HCT116 (cell line): ENCODE measurements at places on chromosomes 5 and 9. TPM values are rescaled to one million over a fixed set of nuclear protein-coding genes. Genes with fewer than 3 reads are reported as not detected.

LHX6 gene
- total RNA-seq: 4.1 TPM

DNA sequence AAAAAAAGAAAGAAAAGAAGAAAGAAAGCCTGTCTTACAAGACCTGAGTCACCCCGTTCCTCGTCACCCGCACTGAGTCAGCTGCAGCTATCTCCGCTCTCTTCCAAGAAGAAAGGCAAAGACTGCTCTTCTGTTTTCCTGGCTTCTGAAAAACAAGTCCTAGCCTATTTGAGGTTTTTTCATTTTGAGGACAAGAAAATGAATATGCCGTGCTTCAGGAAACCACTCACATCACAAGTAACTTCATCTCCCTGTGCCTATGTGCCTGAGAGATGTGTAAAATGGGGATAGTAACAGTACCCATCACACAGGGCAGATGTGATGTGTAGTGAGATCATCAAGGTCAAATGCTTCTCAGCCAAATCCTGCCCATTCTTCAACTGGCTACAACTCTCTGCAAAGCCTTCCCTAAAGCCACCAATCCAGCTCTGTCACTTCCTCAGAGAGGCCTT is 78.4 kb downstream of the GLDC start:
- H3K27ac ChIP-seq: peak overlapping the region; percentile 93
- no peaks in the 10 kb centered on the region for H3K27me3 ChIP-seq
- peaks cover 56% of the 10 kb centered on the region for H3K4me1 ChIP-seq
- peak; percentile 92 for DNase-seq
- H3K36me3 ChIP-seq: no peaks in the 10 kb centered on the region

DNA sequence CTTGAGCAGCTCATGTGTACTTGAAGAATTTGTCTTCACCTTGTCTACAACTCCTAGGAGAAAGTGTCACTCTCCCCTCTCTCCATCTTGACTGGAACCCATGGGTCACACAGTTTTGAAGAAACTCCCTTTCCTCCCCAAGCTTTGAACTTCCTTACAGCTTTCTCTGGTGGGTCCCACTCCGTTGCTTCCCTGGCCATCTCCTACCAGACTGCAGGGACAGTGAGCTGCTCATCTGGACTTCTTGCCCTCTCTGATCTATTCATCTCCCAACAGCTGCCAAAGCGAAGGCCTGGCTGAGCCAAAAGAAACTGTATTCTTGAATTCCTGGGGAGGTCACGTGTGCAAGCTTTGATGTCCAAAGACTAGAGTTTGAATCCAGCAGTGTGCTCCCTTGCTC is 22.7 kb upstream of the CXCL14 start:
- H3K36me3 ChIP-seq: no peaks in the 10 kb centered on the region
- peaks cover 18% of the 10 kb centered on the region for H3K27me3 ChIP-seq
- no peak overlapping the region for H3K27ac ChIP-seq
- no peak overlapping the region for H3K4me3 ChIP-seq
- H3K4me1 ChIP-seq: no peaks in the 10 kb centered on the region

- H3K27me3 ChIP-seq: no peaks in the 10 kb centered on the region
- H3K36me3 ChIP-seq: no peaks in the 10 kb centered on the region
- DNase-seq: peak; percentile 16
Measured at GRCh38 chr5:170173227-170173626, 59.6 kb upstream of the C5orf58 start.

DNA sequence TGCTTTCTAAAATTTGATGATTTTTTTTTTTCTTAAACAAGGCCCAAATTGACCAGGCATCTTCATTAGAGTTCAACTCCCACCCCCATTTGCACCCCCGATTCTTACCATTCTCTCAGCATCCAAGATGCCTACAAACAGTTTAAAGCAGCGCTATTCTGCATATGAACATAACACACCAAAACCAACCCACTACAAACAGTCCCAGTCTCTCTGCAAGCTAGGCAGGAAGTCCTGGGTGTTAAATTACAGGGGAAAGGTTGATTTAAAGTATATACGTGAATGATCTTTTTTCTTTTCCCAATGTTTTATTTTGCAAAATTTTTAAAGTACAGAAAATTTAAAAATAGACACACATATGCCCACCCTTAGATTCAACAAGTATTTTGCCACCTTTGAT is 127.0 kb downstream of the ADAMTS12 start:
- no peak overlapping the region for H3K27ac ChIP-seq
- no peak overlapping the region for H3K4me3 ChIP-seq
- DNase-seq: no peak
- H3K36me3 ChIP-seq: no peaks in the 10 kb centered on the region
- H3K27me3 ChIP-seq: peaks cover 42% of the 10 kb centered on the region

NTMT1 gene
- 84.8 TPM for total RNA-seq

UNC5A gene
- 10.1 TPM for total RNA-seq

DNA sequence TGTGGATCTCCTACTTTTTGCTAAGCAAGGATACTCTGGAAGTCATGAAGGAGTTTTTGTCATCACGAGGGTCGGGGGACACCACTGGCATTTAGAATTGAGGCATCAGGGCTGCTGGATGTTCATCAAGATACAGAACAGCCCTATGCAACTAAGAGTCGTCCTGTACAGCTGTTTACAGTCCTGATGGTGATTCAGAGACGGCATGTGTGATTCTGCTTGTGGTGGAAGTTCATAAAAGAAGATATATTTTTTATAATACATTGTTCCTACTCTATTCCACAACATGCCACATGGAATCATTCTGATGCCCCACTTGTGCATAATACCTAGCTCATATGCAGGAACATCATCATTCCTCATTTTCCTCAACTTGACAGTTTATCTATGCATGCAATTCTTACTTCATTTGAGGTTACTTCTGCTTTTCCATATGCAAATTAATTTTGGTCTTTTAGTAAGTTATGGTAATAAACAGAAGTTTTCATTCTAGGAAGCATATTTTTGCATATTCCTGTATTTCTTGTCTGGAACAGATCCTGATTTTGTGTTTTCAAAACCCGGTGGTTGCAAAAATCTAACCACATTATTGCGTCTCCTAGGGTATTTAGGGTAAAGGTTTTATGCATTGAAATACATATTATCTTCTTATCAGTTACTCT is 155.2 kb downstream of the ARHGEF28 start:
- H3K4me1 ChIP-seq: no peaks in the 10 kb centered on the region
- H3K36me3 ChIP-seq: no peaks in the 10 kb centered on the region
- no peaks in the 10 kb centered on the region for H3K27me3 ChIP-seq
- no peak overlapping the region for H3K4me3 ChIP-seq
- DNase-seq: no peak

GRM6 gene
- total RNA-seq: not detected

GRCh38 chr9:16869131-16869881 is 1.2 kb downstream of the BNC2 start:
- no peak for DNase-seq
- H3K4me3 ChIP-seq: no peak overlapping the region
- no peaks in the 10 kb centered on the region for H3K36me3 ChIP-seq
- H3K27ac ChIP-seq: no peak overlapping the region
- H3K4me1 ChIP-seq: no peaks in the 10 kb centered on the region

DNA sequence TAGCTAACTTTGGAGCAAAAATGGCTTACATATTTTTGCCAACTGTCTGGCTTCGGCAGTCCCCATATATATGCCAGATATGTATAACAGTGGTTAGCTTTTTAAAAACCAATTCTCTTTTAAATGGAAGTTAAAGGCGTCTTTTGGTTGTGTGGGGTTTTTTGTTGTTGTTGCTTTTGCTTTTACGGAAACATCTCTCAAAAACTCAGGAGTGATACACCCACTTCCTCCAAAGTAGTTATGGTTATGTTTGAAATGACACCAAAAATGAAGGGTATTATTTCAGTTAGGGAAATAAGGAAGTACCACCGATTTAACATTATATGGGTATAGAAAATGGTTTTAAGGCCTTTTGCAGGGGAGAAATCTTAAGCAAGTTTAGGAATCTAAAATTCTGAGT is 2.3 kb downstream of the CNOT8 start:
- no peaks in the 10 kb centered on the region for H3K27me3 ChIP-seq
- no peak overlapping the region for H3K4me3 ChIP-seq
- H3K4me1 ChIP-seq: peaks cover 22% of the 10 kb centered on the region
- no peak overlapping the region for H3K27ac ChIP-seq
- H3K36me3 ChIP-seq: no peaks in the 10 kb centered on the region

GRCh38 chr5:167511-167910 is 23.8 kb upstream of the LRRC14B start:
- H3K4me3 ChIP-seq: no peak overlapping the region
- peaks cover 6% of the 10 kb centered on the region for H3K4me1 ChIP-seq
- H3K27ac ChIP-seq: no peak overlapping the region
- no peaks in the 10 kb centered on the region for H3K27me3 ChIP-seq
- no peaks in the 10 kb centered on the region for H3K36me3 ChIP-seq

DNA sequence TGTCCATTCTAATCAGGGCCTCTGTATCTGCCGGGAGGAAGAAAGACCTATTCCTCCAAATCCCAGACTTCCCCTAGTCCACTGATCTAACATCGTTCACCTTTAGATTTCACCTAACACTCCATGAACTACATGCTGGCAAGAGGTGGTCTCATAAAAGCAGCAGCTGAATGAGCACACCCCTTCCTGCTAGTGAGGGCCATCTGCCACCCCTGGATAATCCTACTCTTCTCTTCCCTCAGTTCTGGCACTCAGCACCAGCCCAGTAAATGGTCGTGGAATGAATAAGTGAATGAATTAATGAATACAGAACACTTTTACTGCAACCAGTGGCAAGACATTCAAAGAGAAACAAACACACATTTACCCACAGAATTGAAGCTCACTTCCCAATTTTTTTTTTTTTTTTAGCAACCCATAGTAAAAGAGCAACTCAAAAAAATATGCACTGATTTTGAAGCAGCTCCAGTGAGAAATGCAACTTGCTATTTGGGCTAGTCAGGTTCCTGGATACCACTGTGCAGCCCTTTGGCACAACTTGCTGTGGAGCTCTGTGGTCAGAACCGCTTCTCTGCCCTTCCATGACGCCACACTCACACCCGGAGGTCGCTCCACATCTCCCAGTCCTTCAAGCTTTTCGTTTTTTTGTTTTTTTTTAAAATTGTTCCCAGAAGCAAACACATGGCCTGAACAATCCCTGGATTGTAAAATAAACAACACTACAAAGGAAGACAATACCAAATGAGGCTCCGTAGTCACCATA is 6.2 kb downstream of the RNF183 start:
- no peak overlapping the region for H3K4me3 ChIP-seq
- H3K27ac ChIP-seq: no peak overlapping the region
- peaks cover 13% of the 10 kb centered on the region for H3K36me3 ChIP-seq
- 0 out of 2 replicates have a peak, but pooled peaks cover 6% of the 10 kb centered on the region for H3K27me3 ChIP-seq
- no peaks in the 10 kb centered on the region for H3K4me1 ChIP-seq

- peaks cover 1% of the 10 kb centered on the region for H3K4me1 ChIP-seq
- no peaks in the 10 kb centered on the region for H3K36me3 ChIP-seq
- H3K27me3 ChIP-seq: no peaks in the 10 kb centered on the region
- H3K4me3 ChIP-seq: no peak overlapping the region
- no peak for DNase-seq
Measured at GRCh38 chr5:126503602-126504104, 80.4 kb downstream of the GRAMD2B start.

BARHL1 gene
- total RNA-seq: not detected

DNA sequence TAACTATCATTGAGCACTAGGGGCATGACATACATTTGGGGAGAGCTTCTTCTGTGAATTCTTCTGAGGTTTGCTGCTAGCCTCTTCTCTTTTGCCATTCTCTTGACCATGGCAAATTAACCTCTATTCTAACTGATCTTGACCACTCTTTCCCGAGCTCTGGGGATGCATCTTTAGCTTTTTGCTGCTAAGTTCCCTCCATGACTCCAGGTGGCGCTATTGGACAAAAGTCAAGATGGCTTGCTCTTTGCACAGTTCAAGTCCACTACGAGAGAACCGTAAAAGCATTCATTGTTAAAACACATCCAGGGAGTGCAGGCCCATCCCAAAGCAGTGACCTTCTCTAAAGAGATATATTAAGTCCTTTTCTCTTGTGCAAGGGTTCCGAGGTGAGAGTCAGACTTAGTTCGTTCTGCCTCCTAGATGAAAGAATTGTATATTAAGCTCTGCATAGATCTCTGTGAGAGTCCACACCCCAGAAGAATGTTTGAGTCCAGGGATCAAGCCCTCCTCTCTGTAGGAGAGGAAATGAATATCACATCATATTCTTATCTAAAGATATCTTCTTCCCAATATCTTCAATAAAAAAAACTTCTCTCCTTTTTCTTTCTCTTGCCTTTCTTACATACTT is 1152.9 kb upstream of the CDH6 start:
- no peak overlapping the region for H3K4me3 ChIP-seq
- peak; percentile 15 for DNase-seq
- no peaks in the 10 kb centered on the region for H3K36me3 ChIP-seq
- H3K4me1 ChIP-seq: no peaks in the 10 kb centered on the region
- H3K27me3 ChIP-seq: no peaks in the 10 kb centered on the region

- H3K4me3 ChIP-seq: no peak overlapping the region
- peak; percentile 18 for DNase-seq
- H3K27me3 ChIP-seq: no peaks in the 10 kb centered on the region
- no peak overlapping the region for H3K27ac ChIP-seq
Measured at GRCh38 chr5:122156724-122157325, 27.5 kb downstream of the ZNF474 start.

NTNG2 gene
- 2.5 TPM for total RNA-seq

HRCT1 gene
- 0.32 TPM for total RNA-seq

GRCh38 chr5:126884269-126884819 is 107.4 kb downstream of the LMNB1 start:
- H3K4me1 ChIP-seq: peaks cover 12% of the 10 kb centered on the region
- no peak overlapping the region for H3K27ac ChIP-seq
- H3K36me3 ChIP-seq: no peaks in the 10 kb centered on the region
- H3K27me3 ChIP-seq: no peaks in the 10 kb centered on the region

PHYKPL gene
- 57.8 TPM for total RNA-seq

- peaks cover 27% of the 10 kb centered on the region for H3K4me1 ChIP-seq
- no peak for DNase-seq
- no peak overlapping the region for H3K27ac ChIP-seq
- H3K4me3 ChIP-seq: no peak overlapping the region
- H3K27me3 ChIP-seq: no peaks in the 10 kb centered on the region
Measured at GRCh38 chr9:114394523-114395333, 6.9 kb upstream of the AKNA start.

DNA sequence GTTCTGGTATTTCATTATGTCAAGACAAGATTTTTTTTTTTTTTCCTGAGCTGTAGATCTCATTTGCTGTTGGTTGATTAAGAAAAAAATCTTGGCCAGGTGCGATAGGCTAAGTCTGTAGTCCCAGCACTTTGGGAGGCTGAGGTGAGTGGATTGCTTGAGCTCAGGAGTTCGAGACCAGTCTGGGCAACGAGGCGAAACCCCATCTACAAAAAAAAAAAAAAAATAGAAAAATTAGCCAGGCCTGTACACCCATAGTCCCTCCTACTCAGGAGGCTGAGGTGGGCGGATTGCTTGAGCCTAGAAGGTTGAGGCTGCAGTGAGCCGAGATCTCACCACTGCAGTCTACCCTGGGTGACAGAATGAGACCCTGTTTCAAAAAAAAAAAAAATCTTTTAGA is 12.2 kb downstream of the CDC42SE2 start:
- H3K27me3 ChIP-seq: no peaks in the 10 kb centered on the region
- no peak for DNase-seq
- H3K27ac ChIP-seq: no peak overlapping the region
- H3K36me3 ChIP-seq: no peaks in the 10 kb centered on the region
- H3K4me3 ChIP-seq: no peak overlapping the region

- no peaks in the 10 kb centered on the region for H3K4me1 ChIP-seq
- no peak for DNase-seq
- no peaks in the 10 kb centered on the region for H3K27me3 ChIP-seq
- H3K27ac ChIP-seq: no peak overlapping the region
Measured at GRCh38 chr5:53940921-53941320, 369.5 kb downstream of the ARL15 start.
